ENCODE measurements at places on chromosomes 2 and 18.

GRCh38 chr2:101689114-101689825 lies 8.2 kb upstream of the MAP4K4 start:
- DNase-seq, result no peak

DNA sequence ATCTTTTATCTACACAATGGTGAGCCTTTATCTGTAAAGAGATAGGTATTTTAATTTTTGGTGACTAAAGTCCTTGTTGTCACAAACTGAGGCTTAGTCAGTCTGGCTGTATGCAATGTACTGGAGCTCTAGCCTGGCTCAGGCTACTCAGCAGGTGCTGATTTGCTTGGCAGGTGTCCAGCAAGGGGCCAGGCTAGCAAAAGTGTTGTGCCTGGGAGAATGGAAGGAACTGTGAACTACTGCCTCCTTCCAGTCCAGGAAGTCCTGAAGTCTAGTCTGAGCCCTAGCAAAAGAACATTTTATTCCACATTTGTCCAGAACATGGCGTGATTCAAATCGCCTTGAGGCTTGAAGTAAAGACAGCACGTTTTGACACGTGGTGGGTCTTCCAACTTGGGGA lies 260.5 kb downstream of the CCDC85A start:
- DNase-seq, result no peak

- no peak for DNase-seq
Observed at GRCh38 chr2:157929871-157930667, 53.9 kb upstream of the ACVR1 start.

- no peak for DNase-seq
Observed at GRCh38 chr2:217057773-217058172, 197.9 kb upstream of the TNP1 start.

DNA sequence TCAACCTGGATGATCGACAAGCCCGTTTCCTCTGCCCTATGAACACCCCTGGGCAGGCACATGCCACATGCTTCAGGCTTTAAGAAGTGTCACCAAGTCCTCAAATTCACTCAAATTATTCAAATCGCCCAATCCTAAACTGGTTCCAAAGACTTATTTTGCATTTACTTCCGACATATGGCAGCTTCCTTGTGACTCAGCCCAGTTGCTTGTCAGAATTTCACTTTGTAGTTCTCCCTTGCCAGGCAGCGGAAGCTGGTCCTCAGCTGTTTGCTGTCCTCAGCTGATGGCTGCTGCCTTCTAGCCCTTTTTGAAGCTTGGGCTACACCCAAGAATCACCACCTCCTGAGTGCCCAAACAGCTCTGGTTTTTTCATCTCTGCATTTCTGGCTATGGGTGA lies 105.4 kb upstream of the LMAN1 start:
- DNase-seq, result no peak

GRCh38 chr2:104901037-104901881 lies 47.3 kb downstream of the POU3F3 start:
- no peak for DNase-seq
